ENCODE measurements at places on chromosomes 7 and 10. TPM values are rescaled to one million over a fixed set of nuclear protein-coding genes. Genes with fewer than 3 reads are reported as not detected.

DNA sequence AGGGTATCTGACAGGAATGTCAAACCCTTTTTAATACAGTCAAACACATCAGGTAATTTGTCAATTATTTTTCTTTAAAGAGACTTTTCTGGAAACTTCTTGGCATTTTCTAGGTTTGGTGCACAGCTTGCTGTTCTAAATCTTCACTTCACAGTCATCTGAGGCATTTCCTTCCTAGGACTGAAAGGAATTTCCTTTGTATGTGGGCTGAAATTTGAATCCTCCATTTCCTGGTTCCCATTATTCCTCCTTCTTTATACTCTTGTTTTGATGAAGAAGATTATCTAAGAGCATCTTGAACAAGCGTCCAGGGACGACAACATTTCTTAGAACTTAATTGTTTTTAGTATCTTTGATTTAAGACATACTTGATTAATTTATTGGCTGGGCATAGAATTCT is 24.9 kb downstream of the CALD1 start:
- H3K27ac ChIP-seq, result no peak overlapping the region
- H3K4me1 ChIP-seq, result peaks cover 38% of the 10 kb centered on the region
- no peak for DNase-seq
- H3K36me3 ChIP-seq, result peaks cover 15% of the 10 kb centered on the region
- no peak overlapping the region for H3K4me3 ChIP-seq

GRCh38 chr7:1105189-1105588 is 17.3 kb downstream of the GPER1 start:
- H3K27ac ChIP-seq, result peak overlapping the region; percentile 56
- H3K4me3 ChIP-seq, result no peak overlapping the region
- H3K36me3 ChIP-seq, result no peaks in the 10 kb centered on the region
- H3K4me1 ChIP-seq, result peaks cover 11% of the 10 kb centered on the region

DNA sequence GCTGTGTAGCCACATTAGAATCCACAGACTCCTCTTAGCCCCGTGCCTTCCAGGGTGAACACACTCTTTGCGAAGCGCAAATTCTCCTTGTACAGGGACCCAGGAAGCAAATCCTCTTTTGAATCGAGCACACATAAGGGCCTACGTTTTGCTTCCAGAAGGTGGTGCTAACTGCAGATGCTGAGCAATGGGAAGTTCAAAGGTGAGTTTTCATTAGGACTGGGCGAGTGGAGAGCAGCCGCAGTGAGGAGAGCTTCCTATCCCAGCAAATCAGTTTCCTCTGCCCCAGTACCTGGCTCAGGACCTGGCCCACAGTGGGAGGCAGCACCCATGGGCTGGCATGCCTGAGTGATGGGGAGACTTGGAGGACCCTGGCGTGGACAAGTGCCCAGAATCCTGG is 23.5 kb upstream of the GPR26 start:
- H3K4me3 ChIP-seq, result no peak overlapping the region
- DNase-seq, result no peak
- H3K27me3 ChIP-seq, result peaks cover 17% of the 10 kb centered on the region
- H3K36me3 ChIP-seq, result no peaks in the 10 kb centered on the region
- H3K4me1 ChIP-seq, result no peaks in the 10 kb centered on the region

Gene HABP2
- not detected for total RNA-seq

- no peak overlapping the region for H3K27ac ChIP-seq
- H3K27me3 ChIP-seq, result no peaks in the 10 kb centered on the region
- H3K4me1 ChIP-seq, result no peaks in the 10 kb centered on the region
Observed at GRCh38 chr7:123773481-123773880, 24.7 kb upstream of the WASL start.

- H3K27me3 ChIP-seq, result no peaks in the 10 kb centered on the region
- no peak overlapping the region for H3K27ac ChIP-seq
- H3K4me3 ChIP-seq, result no peak overlapping the region
- H3K4me1 ChIP-seq, result peaks cover 19% of the 10 kb centered on the region
- no peak for DNase-seq
Observed at GRCh38 chr10:11697718-11698527, 44.3 kb upstream of the ECHDC3 start.

Gene ZNF3
- total RNA-seq, result 16.1 TPM

DNA sequence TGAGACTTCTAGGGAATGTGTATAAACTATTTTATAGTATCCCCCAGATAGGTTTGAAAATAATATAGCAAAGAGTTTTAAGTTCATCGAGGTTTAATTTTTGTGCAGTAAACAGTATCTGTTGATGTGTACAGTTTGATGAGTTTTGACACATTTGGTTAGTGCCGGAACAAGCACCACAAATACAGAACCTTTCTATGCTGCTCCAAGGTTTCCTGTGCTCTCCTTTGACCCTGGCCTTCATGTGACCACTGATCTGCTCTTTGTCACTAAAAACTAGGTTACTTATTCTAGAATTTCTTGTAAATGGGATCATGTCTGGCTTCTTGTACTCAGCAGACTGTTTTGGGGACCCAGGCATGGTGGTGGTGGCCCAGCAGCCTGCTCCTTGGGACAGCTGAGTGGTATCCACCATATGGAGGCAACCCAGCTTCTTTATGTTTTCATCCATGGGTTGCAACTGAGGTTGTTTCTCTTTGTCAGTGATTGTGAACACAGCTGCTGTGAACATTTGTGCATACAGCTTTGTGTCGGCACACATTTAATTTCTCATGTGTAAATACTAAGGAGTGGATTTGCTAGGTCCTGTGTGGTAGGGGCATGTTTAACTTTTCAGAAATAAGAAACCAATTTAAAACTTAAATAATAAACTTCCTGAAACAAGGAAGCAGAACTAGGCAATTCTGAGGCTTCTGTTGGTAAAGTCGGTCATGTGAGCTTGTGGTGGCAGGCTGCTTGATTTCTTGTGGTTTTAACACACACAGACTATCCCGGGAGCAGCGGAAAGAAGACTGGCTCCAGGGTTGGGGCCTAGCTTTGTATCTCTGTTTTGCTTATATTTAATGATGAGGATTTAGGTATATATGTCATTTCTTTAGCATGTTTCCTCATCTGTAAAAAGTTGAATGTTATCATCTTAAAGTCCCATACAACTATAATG is 219.4 kb downstream of the ABCA13 start:
- no peaks in the 10 kb centered on the region for H3K36me3 ChIP-seq
- no peaks in the 10 kb centered on the region for H3K27me3 ChIP-seq
- no peaks in the 10 kb centered on the region for H3K4me1 ChIP-seq
- no peak overlapping the region for H3K27ac ChIP-seq

Gene LRRC61
- 3.2 TPM for total RNA-seq

Gene PIK3CG
- total RNA-seq, result 2.1 TPM

Gene MASTL
- total RNA-seq, result 1.7 TPM

DNA sequence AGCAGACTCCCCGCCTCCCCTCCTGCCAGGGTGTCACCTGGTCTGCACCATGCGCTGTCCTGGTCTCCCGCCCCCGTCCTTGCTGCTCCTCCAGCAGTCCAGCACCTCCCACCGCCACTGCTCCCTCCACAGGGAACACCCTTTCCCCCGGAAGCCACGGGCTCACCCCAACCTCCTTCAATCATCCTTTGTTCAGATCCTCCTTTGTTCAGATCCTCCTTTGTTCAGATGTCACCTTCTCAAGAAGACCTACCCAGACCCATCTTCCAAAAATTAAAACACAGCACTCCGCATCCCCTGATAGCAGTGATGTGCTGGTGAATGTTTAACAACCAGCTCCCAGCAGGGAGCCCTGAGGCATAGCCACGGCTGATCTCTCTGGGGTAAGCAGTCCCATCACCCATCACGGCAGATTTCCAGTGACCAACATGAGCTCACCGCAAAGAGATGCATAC is 237.7 kb downstream of the USP6NL start:
- H3K4me1 ChIP-seq, result no peaks in the 10 kb centered on the region
- H3K4me3 ChIP-seq, result no peak overlapping the region
- DNase-seq, result no peak
- H3K27me3 ChIP-seq, result no peaks in the 10 kb centered on the region

DNA sequence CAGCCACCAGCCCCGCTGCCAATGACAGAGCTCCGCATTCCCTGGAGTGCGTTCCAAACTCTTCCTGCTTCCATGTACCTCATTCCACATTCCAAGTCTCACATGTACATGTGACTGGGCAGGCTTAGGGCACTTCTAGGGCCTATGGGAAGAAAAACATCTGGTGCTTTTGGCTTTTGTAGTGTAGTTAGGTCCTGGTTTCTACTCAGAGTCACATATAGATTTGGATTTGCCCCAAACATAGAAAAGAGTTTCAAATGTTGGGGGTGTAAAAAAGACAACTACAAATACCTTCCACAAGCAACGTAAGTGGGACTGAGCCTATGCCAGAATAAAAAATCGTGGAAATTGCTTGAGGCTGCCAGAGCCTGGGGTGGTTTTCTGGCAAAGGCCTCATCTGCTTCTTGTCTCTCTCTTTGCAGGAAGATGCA is 84.1 kb downstream of the ZNF467 start:
- no peaks in the 10 kb centered on the region for H3K4me1 ChIP-seq
- H3K36me3 ChIP-seq, result no peaks in the 10 kb centered on the region
- H3K4me3 ChIP-seq, result no peak overlapping the region
- no peak overlapping the region for H3K27ac ChIP-seq

- no peaks in the 10 kb centered on the region for H3K27me3 ChIP-seq
- H3K4me3 ChIP-seq, result no peak overlapping the region
- DNase-seq, result no peak
- no peaks in the 10 kb centered on the region for H3K36me3 ChIP-seq
- H3K27ac ChIP-seq, result no peak overlapping the region
Observed at GRCh38 chr10:122310311-122311050, 39.4 kb downstream of the BTBD16 start.

Gene TMEM178B
- total RNA-seq, result 18.5 TPM

DNA sequence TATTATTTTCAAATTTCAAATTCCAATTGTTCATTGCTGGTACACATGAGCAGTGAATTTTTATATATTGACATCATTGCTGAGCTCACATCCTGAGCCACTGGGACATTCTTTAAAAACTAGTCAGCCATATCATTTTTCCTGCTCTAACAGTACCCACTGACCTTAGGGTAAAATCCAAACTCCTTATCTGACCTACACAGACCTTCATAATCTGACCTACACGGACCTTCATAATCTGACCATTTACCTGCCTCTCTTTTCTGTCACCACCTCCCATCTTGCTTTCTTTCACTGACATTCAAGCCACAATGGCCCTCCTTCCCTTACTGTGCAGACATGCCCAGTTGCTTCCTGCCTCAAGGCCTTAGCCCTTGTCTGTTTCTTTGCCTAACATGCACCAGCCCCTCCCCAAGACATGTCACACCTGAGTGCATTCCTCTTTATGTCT is 16.1 kb upstream of the CUZD1 start:
- no peaks in the 10 kb centered on the region for H3K36me3 ChIP-seq
- H3K27ac ChIP-seq, result no peak overlapping the region
- no peak overlapping the region for H3K4me3 ChIP-seq
- DNase-seq, result no peak
- no peaks in the 10 kb centered on the region for H3K4me1 ChIP-seq

- H3K27me3 ChIP-seq, result no peaks in the 10 kb centered on the region
- no peak for DNase-seq
- peaks cover 12% of the 10 kb centered on the region for H3K4me1 ChIP-seq
- H3K27ac ChIP-seq, result peak overlapping the region; percentile 83
Observed at GRCh38 chr10:29839826-29840515, 205.2 kb upstream of the SVIL start.

GRCh38 chr10:114876169-114876568 is 54.6 kb downstream of the FHIP2A start:
- no peaks in the 10 kb centered on the region for H3K27me3 ChIP-seq
- H3K27ac ChIP-seq, result no peak overlapping the region
- H3K4me1 ChIP-seq, result no peaks in the 10 kb centered on the region
- H3K36me3 ChIP-seq, result no peaks in the 10 kb centered on the region
- no peak for DNase-seq

Gene GPR146
- 24.7 TPM for total RNA-seq

- no peaks in the 10 kb centered on the region for H3K27me3 ChIP-seq
- H3K36me3 ChIP-seq, result no peaks in the 10 kb centered on the region
- H3K27ac ChIP-seq, result no peak overlapping the region
- DNase-seq, result no peak
Observed at GRCh38 chr7:35805876-35806275, 5.0 kb downstream of the SEPTIN7 start.

GRCh38 chr7:129066290-129067131 is 11.6 kb upstream of the TNPO3 start:
- no peak overlapping the region for H3K27ac ChIP-seq
- no peak for DNase-seq
- peaks cover 25% of the 10 kb centered on the region for H3K27me3 ChIP-seq
- H3K4me3 ChIP-seq, result no peak overlapping the region
- no peaks in the 10 kb centered on the region for H3K4me1 ChIP-seq
- H3K36me3 ChIP-seq, result no peaks in the 10 kb centered on the region

DNA sequence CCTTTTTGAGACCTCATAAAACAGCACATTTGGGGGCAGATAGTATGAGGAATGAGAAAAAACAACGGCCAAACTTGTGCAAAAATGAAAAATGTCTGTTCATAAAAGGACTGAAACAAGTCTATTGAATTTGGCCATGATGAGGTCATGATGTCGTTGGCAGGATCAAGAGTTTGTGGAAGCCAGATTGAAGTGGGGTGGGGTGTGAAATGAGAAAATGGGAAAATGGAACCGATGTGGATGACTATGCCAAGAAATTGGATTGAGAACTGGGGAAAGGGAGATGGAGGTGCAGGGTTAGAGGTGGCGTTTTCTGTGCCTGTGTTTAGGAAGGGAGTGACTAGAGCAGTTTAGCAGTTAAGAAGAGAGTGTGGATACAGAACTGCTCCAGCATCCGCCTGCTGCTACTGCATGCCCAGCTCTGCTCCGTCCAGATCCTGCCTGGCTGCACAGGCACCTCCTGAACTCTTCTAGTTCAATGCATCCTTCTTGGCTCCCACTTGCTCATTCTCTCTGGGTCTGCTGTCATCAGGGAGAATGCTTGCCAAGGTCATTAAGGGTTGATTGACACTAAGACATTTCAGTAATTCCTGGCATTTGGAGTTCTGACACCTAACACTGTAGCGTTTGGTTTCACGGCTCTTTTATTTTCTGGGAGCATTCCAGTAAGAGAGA is 111.9 kb downstream of the GALNT17 start:
- no peaks in the 10 kb centered on the region for H3K36me3 ChIP-seq
- H3K27me3 ChIP-seq, result no peaks in the 10 kb centered on the region
- H3K4me1 ChIP-seq, result peaks cover 20% of the 10 kb centered on the region
- peak overlapping the region; percentile 14 for H3K27ac ChIP-seq
- peak; percentile 24 for DNase-seq

DNA sequence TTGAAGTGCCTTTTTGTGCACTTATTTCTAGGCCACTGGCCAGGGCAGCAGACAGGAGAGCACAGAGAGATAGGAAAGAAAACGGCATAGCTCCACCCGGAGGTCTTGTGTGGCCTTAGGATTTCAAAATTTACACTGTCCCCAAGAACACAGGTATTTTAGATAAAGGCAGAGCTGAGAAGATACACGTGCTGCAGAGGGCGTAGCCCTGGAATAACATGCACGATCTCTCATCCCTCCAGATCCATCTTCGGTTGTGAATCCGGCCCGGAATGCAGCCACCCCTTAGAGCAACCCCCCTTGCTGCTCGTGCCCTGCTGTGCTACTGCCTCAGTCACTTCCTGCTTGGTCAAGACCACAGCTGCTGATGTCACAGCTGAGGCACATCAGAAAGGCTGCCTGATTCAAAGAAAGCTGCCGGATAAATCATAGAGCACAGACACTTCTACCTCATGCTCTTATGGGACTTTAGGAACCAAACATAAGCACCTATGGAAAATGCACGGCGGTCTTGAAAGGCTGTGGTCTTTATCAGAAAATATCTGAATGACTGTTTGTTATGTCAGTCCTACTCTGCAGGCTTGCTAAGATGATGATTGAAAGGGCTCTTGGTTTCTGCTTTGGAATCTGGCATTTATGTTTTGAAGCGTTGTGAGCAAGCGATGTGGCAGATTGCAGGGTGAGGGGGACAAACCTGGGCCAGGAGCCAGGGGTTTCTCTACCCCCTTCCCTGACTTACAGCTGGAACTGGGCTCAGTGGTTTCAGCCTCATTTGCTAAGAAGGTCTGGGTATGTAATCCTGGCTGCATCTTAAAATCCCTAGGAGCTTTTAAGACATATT is 152.0 kb downstream of the SVIL start:
- no peak for DNase-seq
- H3K27me3 ChIP-seq, result no peaks in the 10 kb centered on the region
- no peak overlapping the region for H3K27ac ChIP-seq
- peaks cover 38% of the 10 kb centered on the region for H3K4me1 ChIP-seq
- peaks cover 51% of the 10 kb centered on the region for H3K36me3 ChIP-seq
- no peak overlapping the region for H3K4me3 ChIP-seq

Measured in heart right ventricle (tissue), 16 donors.